CD4-positive, alpha-beta T cell (primary cell): ENCODE measurements at places on chromosomes 3 and 15.
A peak's percentile ranks its signal among the peaks of the same experiment; 100 is the strongest.

DNA sequence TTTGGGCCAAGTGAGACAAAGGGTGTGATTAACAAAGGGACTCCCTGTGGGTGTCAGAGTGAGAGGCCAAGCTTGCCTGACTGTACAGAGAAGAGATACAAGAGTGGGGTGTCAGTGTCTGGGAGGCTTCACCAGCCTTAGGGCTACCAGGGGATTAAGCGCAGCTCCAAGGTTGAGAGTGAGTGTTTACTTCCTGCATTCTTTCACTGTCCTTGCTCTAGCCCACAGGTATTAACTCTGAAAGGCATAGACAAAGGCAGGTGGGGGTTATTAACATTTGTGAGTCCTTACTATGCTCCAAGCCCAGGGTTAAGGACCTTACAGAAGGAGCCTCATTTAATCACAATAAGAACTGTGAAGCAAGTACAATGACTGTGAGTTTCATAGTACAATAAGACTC, 107.6 kb downstream of the IL20RB start:
- H3K4me3 ChIP-seq, result no peak overlapping the region
- H3K36me3 ChIP-seq, result no peaks in the 10 kb centered on the region
- no peaks in the 10 kb centered on the region for H3K27me3 ChIP-seq
- H3K4me1 ChIP-seq, result no peaks in the 10 kb centered on the region

DNA sequence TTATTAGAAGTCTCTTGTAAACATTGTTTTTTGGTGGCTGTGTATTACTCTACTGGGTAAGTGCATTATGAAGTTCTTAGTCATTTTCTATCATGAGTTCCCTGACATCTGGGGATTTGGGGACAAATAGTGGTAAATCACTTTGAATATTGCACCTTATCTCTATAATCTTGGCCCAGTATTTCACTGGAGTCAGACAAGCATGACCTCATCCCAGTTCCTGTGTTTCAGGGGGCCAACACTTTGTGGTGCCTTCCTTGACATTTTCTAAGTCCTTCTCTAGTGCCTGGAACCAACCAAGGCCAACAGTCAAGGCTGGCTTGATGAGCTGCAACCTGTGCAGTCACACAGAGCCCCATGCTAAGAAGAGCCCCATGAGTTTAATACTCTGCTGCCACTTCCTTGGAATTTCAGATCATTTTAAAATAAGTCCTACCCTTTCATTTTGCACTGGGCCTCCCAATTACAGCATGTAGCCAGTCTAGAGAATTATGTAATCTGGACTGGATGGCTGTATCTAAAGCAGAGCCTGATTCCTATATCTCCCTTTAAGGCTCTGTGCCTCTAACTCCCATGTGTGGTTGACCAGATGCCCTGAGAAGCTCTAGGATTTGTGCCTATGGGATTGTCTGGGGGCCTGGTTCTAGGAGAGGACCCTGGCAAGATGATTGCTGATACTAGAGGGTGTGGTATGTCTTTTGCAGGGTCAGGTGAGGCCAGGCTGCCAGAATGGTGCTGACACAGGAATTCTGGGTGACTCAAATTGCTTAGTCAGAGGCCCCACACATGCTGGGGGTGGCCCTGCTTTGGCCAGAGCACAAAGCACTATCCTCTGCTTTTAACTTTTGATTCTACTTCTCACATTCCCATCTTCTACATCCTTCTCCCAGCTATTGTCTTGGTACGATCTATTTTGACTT, 319.6 kb upstream of the TBC1D5 start:
- H3K4me3 ChIP-seq, result no peak overlapping the region
- no peaks in the 10 kb centered on the region for H3K27me3 ChIP-seq
- H3K27ac ChIP-seq, result no peak overlapping the region
- H3K4me1 ChIP-seq, result no peaks in the 10 kb centered on the region
- no peaks in the 10 kb centered on the region for H3K36me3 ChIP-seq
- DNase-seq, result no peak

GRCh38 chr3:94433811-94434210, 370.9 kb downstream of the NSUN3 start:
- no peaks in the 10 kb centered on the region for H3K4me1 ChIP-seq
- H3K36me3 ChIP-seq, result no peaks in the 10 kb centered on the region
- H3K27ac ChIP-seq, result no peak overlapping the region
- no peak for DNase-seq

GRCh38 chr3:133851266-133851906, 44.3 kb downstream of the RAB6B start:
- no peak overlapping the region for H3K4me3 ChIP-seq
- H3K27ac ChIP-seq, result no peak overlapping the region
- no peaks in the 10 kb centered on the region for H3K4me1 ChIP-seq
- H3K36me3 ChIP-seq, result no peaks in the 10 kb centered on the region
- H3K27me3 ChIP-seq, result no peaks in the 10 kb centered on the region

- H3K27me3 ChIP-seq, result no peaks in the 10 kb centered on the region
- no peak for DNase-seq
- H3K36me3 ChIP-seq, result no peaks in the 10 kb centered on the region
- H3K4me3 ChIP-seq, result no peak overlapping the region
- no peaks in the 10 kb centered on the region for H3K4me1 ChIP-seq
- H3K27ac ChIP-seq, result no peak overlapping the region
Measured at GRCh38 chr3:89049119-89049518, 58.3 kb upstream of the EPHA3 start.

GRCh38 chr3:70064194-70064779, 64.8 kb downstream of the SAMMSON start:
- peak; percentile 5 for DNase-seq
- H3K27ac ChIP-seq, result no peak overlapping the region

DNA sequence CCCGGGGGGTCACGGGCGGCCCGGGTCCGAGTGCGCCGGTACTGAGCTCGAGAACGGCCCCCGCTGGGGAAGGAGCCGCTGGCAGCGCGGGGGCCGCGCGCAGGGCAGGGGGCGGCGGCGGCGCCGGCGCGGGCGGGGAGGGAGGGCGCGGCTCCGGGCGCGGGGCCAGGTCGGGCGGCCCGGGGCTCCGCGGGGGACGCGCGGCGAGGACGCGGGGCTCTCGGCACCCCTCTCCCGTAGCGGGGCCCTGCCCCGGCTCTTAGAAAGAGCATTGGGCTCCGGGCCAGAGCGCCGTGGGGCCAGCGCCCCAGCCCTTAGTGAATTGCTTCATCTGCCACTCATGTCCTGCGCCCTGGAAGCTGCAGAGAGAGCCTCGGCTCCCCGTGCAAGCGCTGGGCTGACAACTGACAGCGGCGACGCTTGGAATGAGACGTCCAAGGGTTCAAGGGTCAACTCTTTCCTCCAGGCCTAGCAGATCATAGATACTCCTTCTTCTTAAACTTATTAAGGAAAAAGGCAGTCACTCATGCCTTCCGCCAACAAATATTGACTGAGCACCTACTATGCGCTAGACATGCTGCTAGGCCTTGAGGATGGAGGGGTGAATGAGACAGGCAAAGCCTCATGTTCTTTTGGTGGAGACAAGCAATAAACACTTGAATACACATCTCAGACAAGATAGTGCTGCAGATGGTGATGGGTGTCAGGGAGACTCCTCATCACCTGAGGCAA, 140.8 kb downstream of the SMAD6 start:
- H3K4me1 ChIP-seq, result peaks cover 15% of the 10 kb centered on the region
- H3K27me3 ChIP-seq, result peaks cover 27% of the 10 kb centered on the region
- no peak overlapping the region for H3K27ac ChIP-seq
- DNase-seq, result peak; percentile 46
- no peaks in the 10 kb centered on the region for H3K36me3 ChIP-seq

- no peaks in the 10 kb centered on the region for H3K4me1 ChIP-seq
- no peak for DNase-seq
- H3K27me3 ChIP-seq, result no peaks in the 10 kb centered on the region
- no peak overlapping the region for H3K27ac ChIP-seq
- no peak overlapping the region for H3K4me3 ChIP-seq
Measured at GRCh38 chr3:33940149-33940548, 141.7 kb downstream of the PDCD6IP start.

GRCh38 chr3:177026505-177027277, 170.6 kb downstream of the TBL1XR1 start:
- no peaks in the 10 kb centered on the region for H3K27me3 ChIP-seq
- H3K4me3 ChIP-seq, result no peak overlapping the region
- H3K4me1 ChIP-seq, result no peaks in the 10 kb centered on the region
- H3K27ac ChIP-seq, result no peak overlapping the region
- peaks cover 46% of the 10 kb centered on the region for H3K36me3 ChIP-seq
- DNase-seq, result no peak

DNA sequence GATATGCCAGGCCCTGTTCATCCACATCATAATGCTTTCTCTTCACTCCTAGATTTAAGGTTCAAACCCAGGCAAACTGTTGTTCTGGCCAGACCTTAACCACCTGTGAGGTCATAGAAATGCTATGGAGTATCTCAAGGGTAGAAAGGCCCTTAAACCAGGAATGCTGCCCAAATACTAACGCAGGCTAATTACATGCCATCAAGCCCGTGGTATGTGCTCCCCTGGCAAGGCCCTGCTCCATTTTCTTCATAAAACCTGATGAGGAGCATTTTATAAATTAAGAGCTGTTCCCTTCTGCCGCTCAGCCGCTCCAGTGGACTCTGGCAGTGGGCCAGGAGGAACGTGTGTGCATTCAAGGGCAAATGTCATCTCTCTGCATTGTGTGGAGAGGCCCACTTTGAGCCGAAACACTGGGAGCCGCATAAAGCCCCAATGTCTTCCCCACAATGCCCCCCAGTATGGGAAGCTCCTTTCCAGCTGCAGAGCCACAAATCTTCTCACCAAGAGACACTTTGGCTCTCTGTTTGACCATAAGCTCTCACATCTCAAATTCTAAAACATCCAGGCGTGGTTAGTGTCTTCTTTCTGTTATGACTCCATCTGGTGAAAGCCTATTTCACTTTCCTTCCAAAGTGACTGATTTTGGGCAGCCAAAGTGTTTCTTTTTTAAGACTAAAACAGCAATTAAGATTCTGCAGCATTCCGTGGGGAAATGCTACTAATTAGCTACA, 210.8 kb upstream of the NR2E3 start:
- DNase-seq, result no peak
- no peaks in the 10 kb centered on the region for H3K27me3 ChIP-seq
- no peak overlapping the region for H3K27ac ChIP-seq
- no peak overlapping the region for H3K4me3 ChIP-seq
- no peaks in the 10 kb centered on the region for H3K4me1 ChIP-seq

- H3K27ac ChIP-seq, result no peak overlapping the region
- no peaks in the 10 kb centered on the region for H3K36me3 ChIP-seq
- H3K4me1 ChIP-seq, result no peaks in the 10 kb centered on the region
- no peak overlapping the region for H3K4me3 ChIP-seq
- DNase-seq, result no peak
Measured at GRCh38 chr3:106829206-106829605, 548.0 kb upstream of the CCDC54 start.

- no peaks in the 10 kb centered on the region for H3K27me3 ChIP-seq
- no peak for DNase-seq
- no peaks in the 10 kb centered on the region for H3K4me1 ChIP-seq
- H3K4me3 ChIP-seq, result no peak overlapping the region
- no peaks in the 10 kb centered on the region for H3K36me3 ChIP-seq
- H3K27ac ChIP-seq, result no peak overlapping the region
Measured at GRCh38 chr3:84980011-84980410, 21.2 kb downstream of the CADM2 start.

- H3K27ac ChIP-seq, result no peak overlapping the region
- H3K36me3 ChIP-seq, result peaks cover 7% of the 10 kb centered on the region
- H3K4me3 ChIP-seq, result no peak overlapping the region
- DNase-seq, result no peak
- peaks cover 4% of the 10 kb centered on the region for H3K4me1 ChIP-seq
Measured at GRCh38 chr15:67766968-67767367, 58.3 kb upstream of the SKOR1 start.

DNA sequence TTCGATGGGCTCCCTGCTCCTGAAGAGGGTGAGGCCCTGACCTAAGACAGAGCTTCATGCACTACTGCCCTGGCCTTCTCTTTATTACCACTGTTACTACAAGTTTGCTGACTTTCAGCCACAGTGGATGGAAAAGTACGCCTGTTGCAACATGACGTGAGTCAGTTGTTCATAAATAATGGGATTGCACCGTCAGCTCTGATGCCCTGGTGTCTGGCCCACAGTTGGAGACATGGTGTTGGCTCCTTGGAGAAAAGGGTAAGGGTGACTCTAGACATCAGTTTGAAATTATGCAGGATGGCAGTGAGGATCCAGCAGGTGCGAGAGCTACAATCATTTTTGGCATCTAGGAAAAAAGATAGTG, 5.5 kb downstream of the PAQR5 start:
- no peaks in the 10 kb centered on the region for H3K36me3 ChIP-seq
- DNase-seq, result no peak

GRCh38 chr15:72271221-72271620, 1.1 kb downstream of the PARP6 start:
- peaks cover 25% of the 10 kb centered on the region for H3K4me1 ChIP-seq
- no peak for DNase-seq
- no peaks in the 10 kb centered on the region for H3K27me3 ChIP-seq
- peaks cover 26% of the 10 kb centered on the region for H3K36me3 ChIP-seq

GRCh38 chr3:71092665-71093064, 490.9 kb downstream of the FOXP1 start:
- no peak overlapping the region for H3K27ac ChIP-seq
- peaks cover 52% of the 10 kb centered on the region for H3K4me1 ChIP-seq
- no peak overlapping the region for H3K4me3 ChIP-seq
- H3K27me3 ChIP-seq, result no peaks in the 10 kb centered on the region
- H3K36me3 ChIP-seq, result peaks cover 29% of the 10 kb centered on the region
- DNase-seq, result no peak

DNA sequence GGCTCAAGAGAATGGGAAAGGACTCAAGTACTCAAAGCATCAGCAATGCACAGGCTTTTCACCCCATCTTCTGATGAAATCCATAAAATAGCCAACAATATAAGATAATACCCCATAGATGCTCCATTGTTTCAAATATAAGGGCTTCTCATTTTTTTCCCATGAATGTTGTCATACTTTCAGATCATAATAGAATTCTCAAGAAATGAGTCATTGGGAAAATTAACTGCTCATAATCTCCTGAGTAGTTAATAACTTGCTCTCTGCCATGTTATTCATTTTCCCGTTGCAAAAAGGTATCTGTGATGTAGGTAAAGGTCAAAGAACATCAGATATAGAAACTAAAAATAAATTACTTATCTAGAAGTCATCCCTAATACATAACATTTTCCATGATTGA, 121.9 kb downstream of the NSUN3 start:
- no peaks in the 10 kb centered on the region for H3K4me1 ChIP-seq
- no peak for DNase-seq
- no peaks in the 10 kb centered on the region for H3K36me3 ChIP-seq
- H3K27me3 ChIP-seq, result no peaks in the 10 kb centered on the region
- H3K27ac ChIP-seq, result no peak overlapping the region

DNA sequence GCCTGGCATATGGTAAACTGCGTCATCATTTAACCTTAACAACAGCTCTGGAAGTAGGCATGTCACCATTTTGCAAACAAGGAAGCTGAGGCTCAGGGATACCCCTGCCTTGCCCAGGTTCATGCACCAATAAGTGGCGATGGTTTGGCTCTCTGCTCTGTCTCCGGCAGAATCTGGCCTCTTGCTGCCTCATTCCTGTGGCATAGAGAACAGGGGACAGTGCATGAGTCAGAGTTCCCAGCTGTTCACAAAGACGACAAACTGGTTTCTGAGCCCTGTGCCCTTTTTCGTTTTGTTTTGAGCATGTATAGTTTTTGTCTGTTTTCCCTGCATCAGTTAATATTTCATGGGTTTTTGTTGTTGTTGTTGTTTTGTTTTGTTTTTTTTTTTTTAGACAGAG, 236.8 kb downstream of the OPA1 start:
- no peaks in the 10 kb centered on the region for H3K27me3 ChIP-seq
- H3K36me3 ChIP-seq, result no peaks in the 10 kb centered on the region
- H3K4me1 ChIP-seq, result no peaks in the 10 kb centered on the region

GRCh38 chr3:5035113-5035512, 55.9 kb downstream of the BHLHE40 start:
- DNase-seq, result no peak
- H3K4me1 ChIP-seq, result no peaks in the 10 kb centered on the region
- H3K4me3 ChIP-seq, result no peak overlapping the region
- no peaks in the 10 kb centered on the region for H3K27me3 ChIP-seq

GRCh38 chr3:60542995-60543394, 708.3 kb downstream of the FHIT start:
- H3K36me3 ChIP-seq, result no peaks in the 10 kb centered on the region
- DNase-seq, result no peak
- H3K4me3 ChIP-seq, result no peak overlapping the region
- no peaks in the 10 kb centered on the region for H3K4me1 ChIP-seq
